ENCODE measurements at places on chromosomes 12 and 14.

GRCh38 chr14:101840649-101841369, 79.3 kb downstream of the PPP2R5C start:
- no peak for DNase-seq

- DNase-seq: peak; percentile 55
Observed at GRCh38 chr14:103808403-103809001, 38.9 kb downstream of the PPP1R13B start.

GRCh38 chr12:218221-218620, 4.3 kb upstream of the SLC6A12 start:
- no peak for DNase-seq

DNA sequence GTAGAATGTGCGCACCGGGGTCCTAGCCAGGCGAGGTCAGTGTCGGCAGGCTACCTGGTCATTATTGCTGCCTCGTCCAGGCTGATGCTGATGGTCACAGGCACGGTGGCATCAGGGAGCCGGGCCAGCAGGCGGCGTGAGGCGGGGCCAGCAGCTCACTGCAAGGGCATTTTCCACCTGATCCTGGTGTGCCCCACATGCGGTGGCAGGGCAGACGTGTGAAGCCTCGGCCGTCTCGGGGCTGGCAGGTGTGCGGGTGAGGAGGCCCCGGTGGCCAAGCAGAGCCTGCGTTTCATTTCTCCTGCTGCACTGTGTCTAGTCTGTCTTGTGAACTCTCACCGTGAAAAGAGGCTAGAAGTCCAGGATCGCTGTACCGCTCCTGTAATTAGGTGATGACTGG, 12.0 kb upstream of the AMN start:
- no peak for DNase-seq

GRCh38 chr14:95841668-95842067, 35.0 kb upstream of the TUNAR start:
- no peak for DNase-seq

GRCh38 chr14:96304956-96305355, 48.9 kb downstream of the BDKRB1 start:
- peak; percentile 2 for DNase-seq

DNA sequence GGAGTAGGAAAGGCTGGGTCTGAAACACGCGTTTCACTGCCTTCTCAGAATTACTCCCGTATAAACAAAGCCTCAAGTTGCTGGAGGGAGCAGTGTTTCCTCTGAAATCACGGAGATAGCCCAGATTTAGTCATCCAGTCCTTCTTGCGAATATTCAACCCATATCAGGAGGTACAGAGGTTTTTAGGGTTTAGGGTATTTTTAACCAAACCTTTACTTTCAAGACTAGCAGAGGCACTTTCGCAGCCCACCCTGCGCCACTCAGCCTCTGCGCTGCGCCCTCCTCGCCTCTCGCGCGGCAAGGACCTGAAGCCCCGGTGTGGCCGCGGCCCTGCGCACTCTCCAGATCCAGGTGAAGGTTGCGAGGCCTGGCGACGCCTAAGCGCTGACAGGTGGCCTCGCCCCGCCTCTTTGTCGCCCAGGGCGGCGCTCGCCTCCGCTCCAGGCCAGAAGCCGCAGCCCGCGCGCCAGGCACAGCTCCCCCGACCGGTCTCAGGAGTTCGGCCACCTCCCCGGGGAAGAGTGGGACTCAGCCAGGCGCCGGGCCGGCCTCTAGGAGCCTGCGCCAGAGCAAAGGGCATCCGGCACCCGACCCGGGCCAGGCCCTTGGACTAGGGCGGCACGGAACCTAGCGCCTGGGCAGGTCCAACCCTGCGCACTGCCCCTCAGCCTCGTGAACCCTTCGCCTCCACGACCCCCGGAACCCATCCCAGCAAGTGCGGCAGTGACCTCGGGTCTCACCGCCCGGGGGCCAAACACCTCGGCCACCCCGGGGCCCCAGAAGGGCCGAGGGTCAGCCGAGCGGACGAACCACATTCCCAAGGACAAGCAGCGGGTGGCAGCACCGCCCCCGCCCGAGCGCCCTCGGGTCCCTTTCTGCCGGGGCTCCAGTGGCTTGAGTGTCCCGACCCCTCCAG, 1.8 kb upstream of the SAMD4A start:
- peak; percentile 36 for DNase-seq

DNA sequence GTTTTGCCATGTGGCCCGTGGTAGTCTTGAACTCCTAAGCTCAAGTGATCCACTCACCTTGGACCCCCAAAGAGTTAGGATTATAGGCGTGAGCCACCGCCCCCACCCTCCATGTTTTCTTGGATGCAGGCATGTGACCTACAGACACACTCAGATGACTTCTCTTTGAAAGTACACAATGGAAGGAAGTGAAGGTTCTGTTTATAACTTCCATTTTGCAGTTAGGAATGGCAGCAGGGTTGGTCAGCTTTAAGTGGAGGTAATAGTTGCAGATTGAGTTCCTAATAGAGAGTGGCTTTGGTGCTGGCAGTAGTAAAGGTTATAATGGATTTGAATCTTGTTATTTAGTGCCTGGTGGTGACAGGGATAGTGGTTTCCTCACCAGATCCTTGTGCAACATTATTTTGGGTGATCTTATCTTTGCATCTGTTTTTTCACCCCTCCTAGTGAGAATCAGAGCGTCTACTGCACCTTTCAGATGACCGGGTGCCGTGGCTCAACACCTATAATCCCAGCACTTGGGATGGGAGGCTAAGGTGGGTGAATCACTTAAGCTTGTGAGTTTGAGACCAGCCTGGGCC, 15.3 kb downstream of the LARP4 start:
- no peak for DNase-seq

DNA sequence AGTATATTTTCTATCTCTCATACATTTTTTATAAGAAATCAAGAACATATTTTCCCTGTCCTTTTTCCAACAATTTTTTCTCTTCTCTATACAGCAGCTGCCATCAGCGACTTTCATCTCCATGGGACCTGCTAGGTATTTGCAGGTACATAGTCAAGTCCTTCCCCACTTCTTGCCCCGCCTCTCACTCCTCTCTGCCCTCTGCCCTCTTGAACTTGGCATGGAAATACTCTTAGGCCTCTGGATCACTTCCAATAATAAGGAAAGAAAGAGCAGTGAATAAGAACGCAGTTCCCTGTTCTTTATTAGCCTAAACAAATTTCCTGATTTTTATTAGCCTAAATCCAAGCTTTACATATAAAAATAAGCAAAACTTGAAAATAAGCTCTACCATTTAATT, 353.1 kb downstream of the SEC23A start:
- no peak for DNase-seq

DNA sequence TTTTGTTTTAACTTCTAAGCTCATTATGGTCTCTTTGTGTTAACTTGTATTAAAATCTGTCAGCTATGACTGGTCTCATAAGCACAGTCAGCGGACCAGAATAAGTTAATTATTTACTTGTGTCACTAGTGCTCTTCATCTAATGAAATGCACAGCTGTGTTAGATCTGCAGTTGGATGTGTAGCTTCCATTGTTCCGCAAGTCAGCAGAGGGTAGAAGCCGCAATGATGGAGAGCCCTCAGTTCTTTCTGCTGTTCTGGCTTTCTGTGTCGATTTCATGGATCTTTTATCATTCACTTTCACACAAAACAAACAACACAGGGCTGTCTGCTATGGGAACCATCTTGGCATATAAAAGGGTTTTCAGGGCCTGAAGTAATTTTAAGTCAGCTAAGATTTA, 89.3 kb upstream of the RFX4 start:
- DNase-seq: no peak

DNA sequence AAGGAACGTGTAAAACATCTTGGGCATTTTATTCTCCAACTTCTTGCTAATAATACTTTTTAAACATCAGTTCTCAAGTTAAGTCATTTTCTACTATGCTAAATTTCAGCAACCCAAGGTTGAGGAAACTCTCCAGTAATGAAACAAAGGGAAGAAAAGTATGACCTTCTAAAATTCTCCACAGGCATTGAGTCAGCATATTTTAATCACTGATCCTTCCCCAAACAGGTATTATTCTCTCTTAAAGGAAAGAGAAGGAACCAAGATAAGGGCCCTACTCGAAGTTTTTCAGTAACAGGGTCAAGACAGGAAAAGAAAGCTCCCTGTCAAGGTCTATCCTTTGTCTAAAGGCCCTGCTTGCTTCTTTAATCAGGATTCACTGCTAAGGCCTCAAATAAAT, 3.0 kb downstream of the KICS2 start:
- DNase-seq: no peak

DNA sequence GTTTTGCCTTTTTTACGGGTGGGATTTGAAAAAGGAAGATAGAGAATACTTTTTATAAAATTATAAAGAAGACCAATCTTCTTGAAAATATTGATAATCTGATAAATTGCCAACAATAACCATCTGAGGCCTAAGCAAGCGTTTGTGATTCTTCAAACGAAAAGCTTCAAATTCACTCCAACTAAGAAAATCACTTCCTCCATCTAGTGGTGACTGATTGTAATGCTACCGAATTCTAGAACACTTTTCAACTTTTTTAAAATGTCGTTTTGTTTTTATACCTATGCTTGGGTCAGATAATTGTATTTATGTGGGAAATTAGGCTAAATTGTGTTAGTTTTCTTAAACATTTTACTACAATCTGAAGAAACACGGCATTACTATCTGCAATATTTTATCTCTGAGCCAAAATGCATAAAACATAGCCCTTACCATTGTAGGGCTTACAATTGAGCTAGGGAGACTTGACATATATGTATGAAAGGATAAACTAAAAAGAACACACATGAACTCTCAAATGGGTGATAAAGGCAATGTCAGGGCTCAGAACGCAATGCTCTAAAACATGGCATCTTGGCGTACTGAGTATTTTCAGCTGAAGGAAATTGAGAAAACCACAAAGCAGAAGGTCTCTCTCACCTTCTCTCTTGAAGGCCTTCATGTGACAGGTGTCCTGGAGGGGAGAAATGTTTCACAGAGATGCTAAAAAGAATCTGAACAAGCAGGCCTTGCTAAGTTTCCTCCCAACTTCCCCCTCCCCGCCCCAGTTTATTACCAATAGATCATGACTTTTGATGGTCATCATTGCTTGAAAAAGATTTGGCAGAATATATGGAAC, 36.8 kb upstream of the G2E3 start:
- DNase-seq: peak; percentile 42

DNA sequence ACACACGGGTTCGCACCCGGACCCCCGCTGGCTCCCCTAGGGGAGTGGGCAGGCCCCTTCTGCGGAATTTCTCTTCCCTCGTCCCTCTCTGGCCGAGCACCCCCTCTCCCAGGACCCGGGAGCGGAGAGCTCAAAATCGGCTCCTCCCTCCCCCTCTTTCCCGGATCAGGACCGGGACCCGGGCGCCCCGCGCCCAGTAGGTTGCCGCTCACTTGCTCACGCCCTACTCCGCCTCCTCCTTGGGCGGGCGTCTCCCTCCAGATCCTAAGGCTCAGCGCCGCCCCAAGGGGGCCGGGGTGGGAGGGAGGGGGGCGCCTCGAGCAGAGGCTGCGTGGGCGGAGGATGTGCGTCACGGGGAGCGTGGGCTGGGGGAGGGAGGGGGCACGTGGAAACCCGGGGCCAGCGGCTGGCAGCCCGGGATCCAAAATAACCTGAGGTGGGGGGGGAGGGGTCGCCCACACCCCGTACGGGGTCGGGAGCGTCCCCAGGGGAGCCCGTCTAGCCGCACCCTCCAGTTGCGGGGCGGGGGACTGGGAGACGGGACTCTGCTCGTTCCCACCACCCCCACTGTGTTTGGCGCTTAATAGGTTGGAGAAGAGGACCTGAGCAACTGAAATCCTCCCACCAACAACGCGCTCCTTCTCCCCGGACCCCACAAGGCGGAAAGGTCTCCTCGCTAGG, 1.8 kb upstream of the NAB2 start:
- peak; percentile 88 for DNase-seq

- no peak for DNase-seq
Observed at GRCh38 chr12:13130981-13131380, 27.5 kb upstream of the GSG1 start.

GRCh38 chr12:67430708-67431335, 161.7 kb downstream of the CAND1 start:
- DNase-seq: no peak

GRCh38 chr14:76937181-76938091, 91.1 kb downstream of the IRF2BPL start:
- peak; percentile 66 for DNase-seq

DNA sequence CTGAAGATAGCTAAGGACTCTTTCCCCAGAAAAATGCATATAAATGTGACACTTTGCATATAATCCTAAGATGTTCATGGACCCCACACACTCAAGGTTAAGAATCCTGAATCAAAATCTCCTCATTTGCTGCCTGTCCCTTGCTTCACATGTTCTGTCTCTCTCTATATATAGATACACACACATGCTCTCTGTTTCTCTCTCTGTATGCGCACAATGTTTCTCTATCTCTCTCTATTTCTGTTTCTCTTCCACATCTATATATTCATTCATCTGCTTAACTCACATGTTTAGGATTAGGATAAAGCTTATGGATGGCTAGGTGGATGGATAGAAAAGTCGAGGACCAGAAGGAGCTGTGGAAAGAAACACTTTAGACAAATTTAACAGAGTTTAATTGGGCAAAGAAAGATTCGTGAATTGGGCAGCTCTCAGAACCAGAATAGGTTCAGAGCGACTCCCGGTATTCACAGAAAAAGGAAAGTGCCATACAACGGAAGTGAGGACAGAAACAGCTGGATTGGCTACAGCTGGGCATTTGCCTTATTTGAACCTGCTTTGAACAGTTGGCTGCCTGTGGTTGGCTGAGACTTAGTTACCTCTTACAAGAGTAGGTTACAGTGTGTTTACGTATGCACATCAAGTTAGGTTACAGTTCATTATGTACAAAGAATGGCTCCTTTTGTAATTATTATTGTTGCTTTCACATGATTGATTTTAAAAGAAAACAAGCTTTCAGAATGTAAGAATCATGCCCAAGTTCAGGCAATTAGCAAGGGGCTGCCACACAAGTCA, 57.6 kb downstream of the EMP1 start:
- DNase-seq: no peak

DNA sequence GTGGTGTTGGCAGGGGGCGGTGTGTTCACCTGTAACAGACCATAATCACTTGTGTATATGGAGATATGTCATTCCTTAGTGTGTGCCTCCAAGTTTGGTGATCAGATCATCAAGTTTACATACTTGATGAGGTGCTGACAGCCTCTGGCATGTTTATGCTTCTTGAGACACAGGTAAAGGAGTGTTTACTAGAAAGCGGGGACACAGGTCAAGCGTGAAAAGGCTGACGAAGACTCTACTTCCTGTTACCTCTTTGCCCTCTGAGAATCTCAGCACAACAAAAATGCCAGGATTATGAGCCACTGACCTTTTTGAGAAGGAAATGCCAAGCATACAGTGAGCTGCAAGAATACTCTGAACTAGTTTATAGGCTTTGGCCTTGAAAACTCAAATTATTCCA, 29.6 kb downstream of the PRDM4 start:
- no peak for DNase-seq

DNA sequence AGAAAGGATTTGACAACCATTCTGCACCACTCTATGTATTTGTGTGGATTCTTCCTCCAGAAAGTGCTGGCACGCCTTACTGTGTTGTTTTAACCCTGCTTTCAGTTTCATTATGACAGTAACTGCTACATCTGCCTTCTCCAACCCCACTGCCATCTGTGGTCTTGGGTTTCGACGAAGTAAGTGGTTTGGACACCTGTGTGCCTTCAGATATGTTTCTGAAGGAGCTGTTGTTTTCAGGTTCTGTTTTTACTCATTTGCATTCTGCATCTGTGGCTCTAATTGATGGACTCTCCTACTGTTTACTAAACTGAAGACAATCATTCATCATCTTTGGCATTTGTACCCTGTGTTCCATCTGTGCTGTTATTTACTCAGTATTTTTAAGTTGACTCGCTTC, 4.1 kb downstream of the TSHR start:
- no peak for DNase-seq

All from urothelium cell line (cell line).